Iris pigment epithelial cell (primary cell): ENCODE measurements at places on chromosomes 2 and 18.

GRCh38 chr2:158967731-158968395 lies 577 bp upstream of the TANC1 start:
- DNase-seq, result peak; percentile 56

DNA sequence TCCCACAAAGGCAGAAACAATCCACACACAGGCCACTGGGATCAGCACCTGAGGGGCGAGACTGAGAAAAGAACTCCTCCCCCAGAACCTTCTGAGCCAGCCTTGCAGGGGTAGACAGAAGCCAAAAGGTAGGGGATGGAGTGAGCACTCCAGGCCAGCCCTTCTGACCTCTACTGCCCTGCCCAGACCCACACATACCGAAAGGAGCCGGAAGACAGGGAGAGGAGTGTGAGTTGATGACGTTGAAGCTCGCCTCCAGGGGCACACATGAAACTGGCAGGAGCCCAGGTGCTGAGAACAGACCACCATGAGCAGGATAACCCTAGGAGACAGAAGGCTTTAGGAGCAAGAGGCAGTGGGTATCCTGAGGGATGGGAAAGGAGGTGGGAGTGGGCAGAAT lies 1.8 kb downstream of the SLC23A3 start:
- no peak for DNase-seq

DNA sequence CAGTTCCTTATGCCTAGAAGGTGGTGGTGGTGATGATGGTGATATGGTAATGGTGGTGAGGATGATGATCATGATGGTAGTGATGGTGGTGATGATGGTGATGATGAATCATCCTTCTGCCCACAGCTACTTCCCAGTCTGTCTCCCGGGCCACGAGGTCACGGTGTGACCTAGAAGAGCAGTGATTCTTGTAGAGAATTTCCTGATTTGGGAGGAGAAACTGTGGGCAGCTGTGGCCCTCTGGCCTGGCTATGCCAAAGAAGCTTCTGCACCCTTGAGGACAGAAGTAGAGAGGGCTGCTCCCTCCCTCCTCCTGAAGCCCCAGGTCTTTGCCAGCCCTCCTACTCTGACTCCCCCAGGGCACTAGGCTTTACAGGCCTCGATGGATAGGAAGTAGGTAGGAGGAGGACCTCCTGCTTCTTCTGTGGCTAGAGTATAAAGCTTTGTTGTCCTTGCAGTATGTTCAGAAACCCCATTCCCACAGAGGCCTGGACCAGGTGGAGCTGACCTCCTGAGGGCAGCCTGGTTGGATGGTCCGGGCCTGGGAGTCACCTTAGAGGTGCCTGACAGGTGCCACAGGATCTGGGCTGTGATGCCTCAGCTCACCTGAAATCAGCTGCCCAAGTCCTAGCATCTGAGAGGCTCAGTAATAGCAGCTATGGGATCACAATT lies 57.9 kb upstream of the EPAS1 start:
- no peak for DNase-seq

DNA sequence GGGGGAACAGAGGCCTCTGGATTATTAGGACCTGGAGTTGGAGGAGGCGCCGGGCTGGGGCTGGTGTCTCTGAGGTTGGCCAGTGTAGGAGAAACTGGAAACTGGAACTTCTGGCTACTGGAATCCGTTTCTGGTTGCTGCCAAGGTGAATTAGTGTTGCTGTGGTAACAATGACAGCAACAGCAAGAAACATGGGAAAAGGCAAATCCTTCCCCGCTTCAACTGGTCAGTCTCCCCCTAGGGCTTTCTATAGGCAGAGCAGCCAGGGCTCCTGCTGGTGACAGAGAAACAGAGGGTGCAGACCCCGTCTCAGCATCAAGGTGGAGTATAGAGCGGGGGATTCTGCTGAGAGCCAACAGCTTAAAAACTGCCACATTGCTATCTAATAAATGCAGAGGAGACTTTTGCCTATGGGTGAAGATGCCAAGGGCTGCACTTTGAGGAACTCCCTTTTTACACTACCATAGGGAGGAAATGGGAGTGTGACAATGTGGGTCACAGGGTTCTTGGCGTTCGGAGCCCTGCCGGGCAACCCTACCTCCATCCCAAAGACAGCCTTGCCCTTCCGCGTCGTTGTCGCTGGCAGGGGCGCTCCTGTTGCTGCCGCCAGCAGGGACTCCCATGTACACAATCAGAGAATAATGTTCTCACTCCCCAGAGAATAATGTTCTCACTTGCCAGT lies 81.4 kb upstream of the CABLES1 start:
- DNase-seq, result peak; percentile 65

- DNase-seq, result no peak
Measured at GRCh38 chr2:231211486-231211885, 13.1 kb downstream of the ARMC9 start.

DNA sequence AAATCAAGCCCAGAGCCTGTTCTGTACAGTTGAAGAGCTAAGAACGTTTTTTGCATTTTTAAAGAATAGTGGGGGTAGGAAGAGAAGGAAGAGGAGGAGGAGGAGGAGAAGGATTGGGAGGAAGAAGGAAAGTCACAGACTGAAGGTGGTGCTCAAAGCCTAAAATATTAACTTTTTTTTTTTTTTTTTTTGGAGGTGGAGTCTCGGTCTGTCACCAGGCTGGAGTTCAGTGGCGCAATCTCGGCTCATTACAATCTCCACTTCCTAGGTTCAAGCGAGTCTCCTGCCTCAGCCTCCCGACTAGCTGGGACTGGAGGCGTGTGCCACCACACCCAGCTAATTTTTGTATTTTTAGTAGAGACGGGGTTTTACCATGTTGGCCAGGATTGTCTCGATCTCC lies 18.3 kb upstream of the KLHL29 start:
- no peak for DNase-seq

GRCh38 chr2:75556679-75557366 lies 3.9 kb downstream of the EVA1A start:
- DNase-seq, result no peak

DNA sequence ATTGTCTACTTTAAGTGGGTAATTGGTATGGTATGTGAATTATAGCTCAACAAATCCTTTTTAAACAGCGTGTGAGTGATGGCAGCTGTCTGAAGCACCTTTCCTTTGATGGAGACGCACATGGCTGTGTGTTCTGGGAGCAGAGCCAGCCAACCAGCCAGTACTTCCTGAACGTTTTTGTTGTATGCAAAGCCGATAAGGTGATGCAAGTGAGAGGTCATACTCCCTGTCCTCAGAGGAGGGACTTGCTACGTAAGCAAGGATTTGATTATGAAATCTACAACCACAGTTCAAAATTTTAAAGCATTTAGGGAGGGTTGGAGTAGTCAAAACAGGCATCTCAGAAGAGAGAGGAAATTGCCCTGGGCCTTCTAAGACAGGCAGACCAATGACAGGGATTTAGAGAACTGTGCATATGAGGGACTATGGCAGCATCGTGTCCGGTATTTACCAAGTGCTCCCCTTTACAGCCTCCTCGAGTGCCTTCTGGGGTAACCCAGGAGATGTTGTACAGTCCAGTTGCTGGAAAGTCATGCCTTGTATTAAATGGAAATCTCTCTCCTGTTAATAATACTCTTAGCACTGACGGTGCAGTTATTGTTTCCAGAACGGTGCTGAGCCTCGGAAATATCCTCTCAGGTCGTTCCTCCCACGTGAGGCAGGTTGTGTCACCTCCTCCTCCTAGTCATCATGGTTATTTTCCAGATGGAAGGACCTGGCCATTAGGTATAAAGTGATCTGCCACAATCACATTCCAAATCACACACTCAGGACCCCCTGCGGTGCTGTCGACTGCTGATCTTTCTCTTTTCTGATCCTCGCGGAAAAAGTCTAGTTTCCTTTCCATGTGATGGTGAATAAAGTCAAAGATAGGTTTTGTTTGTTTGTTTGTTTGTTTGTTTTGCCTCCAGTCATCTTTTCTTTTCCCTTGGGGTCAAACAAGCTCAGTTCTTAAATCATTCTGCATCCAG lies 28.4 kb downstream of the ARHGEF4 start:
- DNase-seq, result peak; percentile 84

GRCh38 chr2:210028178-210028577 lies 25.7 kb downstream of the RPE start:
- DNase-seq, result no peak

- DNase-seq, result peak; percentile 37
Measured at GRCh38 chr2:157840568-157841156, 35.5 kb downstream of the ACVR1 start.

GRCh38 chr2:60283626-60284025 lies 269.8 kb downstream of the BCL11A start:
- no peak for DNase-seq

- DNase-seq, result peak; percentile 67
Measured at GRCh38 chr2:218186355-218186766, 19.6 kb upstream of the CXCR1 start.

GRCh38 chr2:67389286-67389685 lies 7.8 kb upstream of the ETAA1 start:
- peak; percentile 80 for DNase-seq

DNA sequence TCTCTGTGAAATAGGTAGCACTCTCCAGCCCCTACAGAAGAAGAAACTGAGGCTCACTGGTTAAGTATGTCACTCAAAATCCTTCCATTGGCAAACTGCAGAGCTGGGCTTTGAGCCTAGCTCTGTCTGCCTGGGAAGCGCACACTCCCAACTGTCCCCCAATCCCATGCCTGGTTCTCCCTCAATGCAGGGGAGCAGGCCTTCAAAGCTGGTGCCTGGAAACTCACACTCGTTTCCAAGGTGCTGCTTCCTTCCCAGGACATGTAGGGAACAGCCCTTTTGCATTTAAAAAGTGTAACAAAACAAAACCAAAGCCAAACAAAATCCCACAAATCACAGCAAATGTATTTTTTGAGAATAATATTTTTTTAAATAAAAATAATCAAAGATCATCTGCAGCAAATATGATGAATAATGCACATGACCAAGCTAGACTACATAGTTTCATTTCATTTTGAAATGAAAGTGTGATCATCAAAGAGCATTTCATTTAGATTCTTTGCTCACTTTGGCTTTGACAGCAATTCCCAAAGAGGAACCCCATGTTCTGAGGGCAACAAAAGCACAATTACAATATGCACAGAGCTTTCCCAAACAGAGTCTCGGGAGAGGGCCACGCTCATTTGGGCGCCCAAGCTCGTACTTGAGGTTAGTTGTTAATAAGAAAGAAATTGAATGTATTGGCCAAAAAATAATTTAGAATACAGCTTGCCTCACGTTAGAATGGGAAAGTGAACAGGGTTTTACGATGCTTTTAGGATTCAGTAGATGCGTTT lies 96.7 kb upstream of the ACKR3 start:
- no peak for DNase-seq

DNA sequence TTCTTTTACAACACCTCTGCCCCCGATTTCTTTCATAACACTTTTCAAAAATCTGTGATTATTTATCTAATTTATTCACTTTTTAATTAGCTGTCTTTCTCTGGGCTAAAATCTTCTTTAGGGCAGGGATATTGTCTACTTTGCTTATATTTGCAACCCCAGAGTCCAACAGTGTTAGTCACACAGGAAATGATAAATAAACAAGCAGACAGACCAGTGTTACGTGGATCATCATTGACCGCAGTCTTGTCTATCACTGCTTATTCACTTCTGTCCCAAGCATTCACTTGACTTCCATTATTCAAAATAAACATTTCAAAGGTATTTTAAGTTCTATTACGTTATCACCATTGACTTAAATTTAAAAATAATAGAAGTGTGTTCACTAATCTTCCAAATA lies 237.6 kb upstream of the UBE2E3 start:
- DNase-seq, result peak; percentile 52

- DNase-seq, result no peak
Measured at GRCh38 chr2:41167014-41167413, 715.1 kb upstream of the SLC8A1 start.

DNA sequence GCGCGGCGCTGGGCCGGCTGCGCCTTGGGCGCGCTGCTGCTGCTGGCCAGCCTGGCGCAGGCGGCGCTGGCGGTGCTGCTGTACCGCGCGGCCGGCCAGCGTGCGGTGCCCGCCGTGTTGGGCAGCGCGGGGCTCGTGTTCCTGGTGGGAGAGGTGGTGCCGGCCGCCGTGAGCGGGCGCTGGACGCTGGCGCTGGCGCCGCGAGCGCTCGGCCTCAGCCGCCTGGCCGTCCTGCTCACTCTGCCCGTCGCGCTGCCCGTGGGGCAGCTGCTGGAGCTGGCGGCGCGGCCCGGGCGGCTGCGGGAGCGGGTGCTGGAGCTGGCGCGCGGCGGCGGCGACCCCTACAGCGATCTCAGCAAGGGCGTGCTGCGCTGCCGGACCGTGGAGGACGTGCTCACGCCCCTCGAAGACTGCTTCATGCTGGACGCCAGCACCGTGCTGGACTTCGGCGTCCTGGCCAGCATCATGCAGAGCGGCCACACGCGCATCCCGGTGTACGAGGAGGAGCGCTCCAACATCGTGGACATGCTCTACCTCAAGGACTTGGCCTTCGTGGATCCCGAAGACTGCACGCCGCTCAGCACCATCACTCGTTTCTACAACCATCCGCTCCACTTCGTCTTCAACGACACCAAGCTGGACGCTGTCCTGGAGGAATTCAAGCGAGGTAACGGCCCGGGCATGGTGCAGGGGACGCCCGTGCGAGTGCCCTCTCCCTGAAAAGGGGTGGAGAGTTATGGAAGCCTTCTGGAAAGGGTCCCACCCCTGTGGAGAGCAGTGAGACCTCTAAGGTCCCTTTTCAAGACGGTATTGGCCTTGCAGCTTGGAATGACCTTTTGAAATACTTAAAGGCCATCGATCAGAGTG lies 1.0 kb downstream of the CNNM3 start:
- DNase-seq, result peak; percentile 47

DNA sequence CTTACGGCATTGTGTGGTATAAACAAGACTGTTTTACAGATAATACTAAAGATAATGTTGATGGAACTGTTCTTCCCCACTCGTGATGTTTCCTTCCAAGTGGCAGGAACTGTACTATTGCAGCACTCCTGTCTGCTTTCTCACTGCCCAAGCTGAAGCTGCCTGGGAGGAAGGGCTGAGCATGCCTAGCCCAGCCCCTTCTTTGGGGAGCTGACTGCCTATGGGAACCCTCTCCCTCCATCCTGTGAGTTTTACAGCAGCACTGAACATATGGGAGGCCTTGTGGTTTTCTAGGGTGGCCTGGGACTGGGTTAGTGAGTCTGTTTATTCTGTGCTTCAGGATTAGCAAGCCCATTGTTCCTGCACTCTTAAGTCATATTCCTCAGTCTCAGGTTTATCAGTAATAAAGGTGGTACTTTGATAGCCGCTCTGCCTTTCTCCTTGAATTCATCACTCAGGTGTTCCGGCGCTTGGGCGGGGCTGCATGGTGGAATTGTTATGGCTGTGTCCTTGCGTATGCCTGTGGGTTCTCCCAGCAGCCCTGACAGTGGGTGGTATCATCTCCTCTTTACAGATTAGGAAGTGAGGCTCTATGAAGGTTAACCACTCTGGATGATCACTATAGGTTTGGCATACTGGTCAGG lies 379.7 kb downstream of the PTPRM start:
- DNase-seq, result peak; percentile 90
